ENCODE measurements at places on chromosomes 5 and 9. TPM values are rescaled to one million over a fixed set of nuclear protein-coding genes. Genes with fewer than 3 reads are reported as not detected.

- no peaks in the 10 kb centered on the region for H3K27me3 ChIP-seq
- DNase-seq = no peak
- no peak overlapping the region for H3K27ac ChIP-seq
- H3K4me3 ChIP-seq = no peak overlapping the region
Observed at GRCh38 chr9:132986640-132987620, 8.4 kb downstream of the GFI1B start.

GRCh38 chr9:16405421-16405820, 465.0 kb downstream of the BNC2 start:
- H3K27me3 ChIP-seq = peaks cover 28% of the 10 kb centered on the region
- no peaks in the 10 kb centered on the region for H3K4me1 ChIP-seq
- peak; percentile 48 for DNase-seq
- no peak overlapping the region for H3K27ac ChIP-seq
- no peak overlapping the region for H3K4me3 ChIP-seq
- no peaks in the 10 kb centered on the region for H3K36me3 ChIP-seq

DNA sequence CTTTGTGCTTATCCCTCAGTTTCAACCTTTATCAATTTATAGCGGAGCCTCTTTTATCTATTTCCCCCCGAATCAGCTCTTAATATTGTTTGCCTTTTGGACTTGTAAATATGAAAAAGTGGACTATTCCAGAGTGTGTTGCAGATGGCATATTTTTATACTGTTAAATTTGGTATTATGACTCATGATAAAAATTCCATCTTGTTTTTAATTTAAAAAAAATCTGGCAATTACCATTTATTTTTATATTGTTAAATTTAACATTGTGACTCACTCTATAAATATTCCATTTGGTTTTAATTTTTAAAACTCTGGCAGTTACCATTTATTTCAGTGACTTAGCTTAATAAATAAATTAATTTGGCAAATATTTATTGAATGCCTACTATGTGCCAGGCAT, 37.5 kb downstream of the RBM27 start:
- peaks cover 59% of the 10 kb centered on the region for H3K36me3 ChIP-seq
- H3K4me1 ChIP-seq = no peaks in the 10 kb centered on the region

DNA sequence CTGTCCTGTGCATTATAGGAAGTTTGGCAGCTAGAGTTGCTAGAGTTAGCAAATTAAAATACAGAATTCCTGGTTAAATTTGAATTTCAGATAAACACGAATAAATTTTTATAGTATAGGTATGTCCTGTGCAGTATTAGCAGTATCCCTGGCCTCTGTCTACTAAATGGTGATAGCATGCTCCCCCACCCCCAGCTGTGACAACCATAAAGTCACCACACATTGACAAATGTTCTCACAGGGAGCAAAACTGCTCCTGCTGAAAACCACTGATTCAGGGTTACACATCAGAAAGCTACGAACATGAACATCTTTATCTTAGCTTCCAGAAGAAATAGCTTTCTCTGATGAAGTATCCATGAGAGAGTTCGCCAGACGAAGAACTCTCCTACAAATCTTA, 91.8 kb upstream of the CCDC112 start:
- H3K36me3 ChIP-seq = no peaks in the 10 kb centered on the region
- H3K4me1 ChIP-seq = no peaks in the 10 kb centered on the region
- H3K27ac ChIP-seq = no peak overlapping the region
- H3K4me3 ChIP-seq = no peak overlapping the region

DNA sequence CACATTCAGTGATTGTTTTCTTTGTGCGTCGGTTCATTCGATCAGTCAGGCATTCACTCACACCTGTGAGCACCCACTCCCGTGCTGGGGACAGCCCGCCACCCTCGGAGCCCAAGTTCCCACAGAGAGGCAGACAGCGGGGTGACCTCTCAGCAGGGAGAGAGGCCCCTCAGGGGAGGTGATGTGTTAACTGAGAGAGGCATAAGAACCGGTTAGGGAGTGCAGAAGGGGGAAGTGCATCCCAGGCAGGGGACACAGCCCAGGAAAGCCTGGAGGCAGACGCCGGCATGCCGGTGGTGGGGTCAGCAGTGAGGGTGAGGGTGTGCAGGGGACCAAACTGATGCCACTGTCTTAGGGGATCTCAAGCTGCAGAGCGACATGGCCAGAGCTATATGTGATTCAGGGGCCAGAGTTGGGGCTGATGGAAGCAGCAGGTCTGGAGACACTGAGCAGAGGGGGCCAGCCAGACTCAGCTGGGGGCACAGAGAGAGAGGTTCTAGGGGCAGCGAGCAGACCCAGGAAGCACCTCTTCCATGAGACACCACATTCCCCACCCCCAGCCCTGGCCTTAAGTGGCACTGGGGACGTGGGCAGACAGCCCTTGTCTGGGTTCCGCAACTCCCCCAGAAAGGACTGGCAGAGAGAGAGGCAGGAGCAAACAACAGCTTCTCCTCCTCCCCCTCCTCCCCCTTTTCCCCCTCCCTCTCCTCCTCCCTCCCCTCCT, 35.9 kb downstream of the HK3 start:
- H3K27ac ChIP-seq = no peak overlapping the region
- H3K4me1 ChIP-seq = peaks cover 17% of the 10 kb centered on the region
- peaks cover 4% of the 10 kb centered on the region for H3K27me3 ChIP-seq
- H3K4me3 ChIP-seq = no peak overlapping the region
- DNase-seq = peak; percentile 12

DNA sequence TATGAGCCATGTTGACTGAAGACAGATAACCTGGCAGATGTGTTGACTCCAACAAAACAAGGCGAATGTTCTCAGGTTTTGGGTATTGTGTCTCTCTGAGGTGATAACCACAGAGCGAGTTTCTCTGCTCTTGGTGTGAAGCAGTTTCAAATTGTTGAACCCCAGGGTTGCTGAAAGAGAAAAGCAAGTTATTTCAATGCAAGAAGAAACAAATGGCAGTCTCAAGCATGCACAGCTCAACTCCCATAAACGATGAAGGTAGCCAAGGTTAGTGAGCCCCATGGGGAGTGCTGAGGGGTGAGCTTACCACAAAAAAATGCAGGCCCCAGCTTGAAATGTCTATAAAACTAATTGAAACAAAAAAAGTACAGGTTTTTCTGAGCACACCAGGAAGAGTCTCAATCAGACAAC, 220.8 kb upstream of the DAPK1 start:
- no peaks in the 10 kb centered on the region for H3K36me3 ChIP-seq
- no peaks in the 10 kb centered on the region for H3K4me1 ChIP-seq
- no peak overlapping the region for H3K4me3 ChIP-seq
- H3K27me3 ChIP-seq = no peaks in the 10 kb centered on the region

- peaks cover 8% of the 10 kb centered on the region for H3K4me1 ChIP-seq
- H3K4me3 ChIP-seq = no peak overlapping the region
- no peaks in the 10 kb centered on the region for H3K36me3 ChIP-seq
- H3K27me3 ChIP-seq = no peaks in the 10 kb centered on the region
- DNase-seq = peak; percentile 31
Observed at GRCh38 chr5:15993919-15994318, 185.7 kb downstream of the MARCHF11 start.

DNA sequence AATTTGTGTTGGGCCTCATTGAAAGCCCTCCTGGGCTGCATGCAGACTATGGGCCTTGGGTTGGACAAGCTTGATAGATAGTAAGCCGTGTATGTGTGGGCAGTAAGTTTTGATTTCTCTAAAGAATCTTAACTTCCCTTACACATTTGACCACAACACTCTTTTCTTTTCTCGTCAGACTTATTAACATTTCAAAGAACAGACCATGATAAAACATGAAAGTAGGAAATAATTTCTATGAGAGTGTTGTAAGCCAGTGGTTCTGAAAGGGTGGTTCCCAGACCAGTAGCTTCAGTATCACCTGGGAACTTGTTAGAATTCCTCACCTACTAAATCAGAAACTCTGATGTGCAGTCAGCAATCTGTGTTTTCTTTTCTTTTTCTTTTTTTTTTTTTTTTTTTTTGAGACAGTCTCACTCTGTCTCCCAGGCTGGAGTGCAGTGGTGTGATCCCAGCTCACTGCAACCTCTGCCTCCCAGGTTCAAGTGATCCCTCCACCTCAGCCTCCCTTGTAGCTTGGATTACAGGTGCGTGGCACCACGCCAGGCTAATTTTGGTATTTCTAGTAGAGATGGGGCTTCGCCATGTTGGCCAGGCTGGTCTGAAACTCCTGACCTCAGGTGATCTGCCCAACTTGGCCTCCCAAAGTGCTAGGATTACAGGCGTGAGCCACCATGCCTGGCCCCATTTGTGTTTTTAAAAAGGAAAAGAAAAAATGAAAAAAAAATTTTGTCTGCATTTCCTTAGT, 20.0 kb upstream of the GCNT1 start:
- H3K27ac ChIP-seq = no peak overlapping the region
- no peaks in the 10 kb centered on the region for H3K36me3 ChIP-seq
- DNase-seq = no peak
- H3K4me1 ChIP-seq = no peaks in the 10 kb centered on the region

GRCh38 chr9:114339130-114339908, 9.7 kb downstream of the ORM2 start:
- no peaks in the 10 kb centered on the region for H3K4me1 ChIP-seq
- no peak overlapping the region for H3K4me3 ChIP-seq
- H3K27ac ChIP-seq = no peak overlapping the region
- peaks cover 19% of the 10 kb centered on the region for H3K36me3 ChIP-seq
- peak; percentile 70 for DNase-seq

DNA sequence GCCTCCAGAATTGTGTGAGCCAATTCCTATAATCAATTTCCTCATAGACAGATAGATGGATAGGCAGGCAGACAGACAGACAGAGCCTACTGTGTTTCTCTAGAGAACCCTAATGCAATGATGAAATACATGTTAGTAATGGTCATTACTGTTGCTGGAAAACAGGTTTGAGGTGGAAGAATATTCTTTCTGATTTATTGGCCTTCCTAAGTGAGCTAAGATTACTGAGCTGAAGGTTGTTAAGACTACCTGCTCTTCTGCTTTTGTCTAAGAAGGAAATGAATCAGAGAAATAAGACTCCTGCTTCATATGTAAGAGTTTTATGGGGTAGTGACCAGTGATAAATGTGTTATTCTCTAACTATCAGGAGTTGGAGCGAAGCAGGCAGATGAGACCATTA, 219.9 kb downstream of the ELAVL2 start:
- no peaks in the 10 kb centered on the region for H3K27me3 ChIP-seq
- DNase-seq = no peak
- H3K4me1 ChIP-seq = no peaks in the 10 kb centered on the region
- H3K4me3 ChIP-seq = no peak overlapping the region

DNA sequence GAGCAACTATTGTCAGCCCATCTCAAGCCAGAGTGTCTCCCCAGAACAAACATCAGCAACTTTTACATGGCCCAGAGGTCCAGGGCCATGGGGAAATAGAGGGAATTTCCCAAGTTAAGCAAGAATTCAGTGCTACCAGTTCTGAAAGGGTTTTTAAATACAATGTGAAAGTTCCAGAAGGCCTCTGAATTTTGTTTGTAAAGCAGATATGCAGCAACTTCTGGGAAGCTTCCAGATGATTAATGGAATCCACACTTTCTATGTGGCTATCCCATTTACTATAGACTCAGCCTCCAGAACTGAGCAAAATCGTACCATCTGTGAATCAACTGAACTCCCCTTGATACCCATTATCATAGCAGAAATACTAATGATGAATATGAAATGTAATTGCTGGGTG, 93.8 kb downstream of the FEM1C start:
- no peak for DNase-seq
- no peak overlapping the region for H3K27ac ChIP-seq
- no peaks in the 10 kb centered on the region for H3K4me1 ChIP-seq
- no peaks in the 10 kb centered on the region for H3K27me3 ChIP-seq
- no peaks in the 10 kb centered on the region for H3K36me3 ChIP-seq

- H3K4me3 ChIP-seq = no peak overlapping the region
- H3K36me3 ChIP-seq = no peaks in the 10 kb centered on the region
- peak; percentile 75 for DNase-seq
- peaks cover 8% of the 10 kb centered on the region for H3K4me1 ChIP-seq
Observed at GRCh38 chr9:71249729-71250317, 128.4 kb upstream of the TRPM3 start.

GRCh38 chr5:149732324-149733128, 2.4 kb downstream of the PPARGC1B start:
- peak overlapping the region; percentile 51 for H3K4me3 ChIP-seq
- H3K27me3 ChIP-seq = peaks cover 14% of the 10 kb centered on the region
- H3K4me1 ChIP-seq = no peaks in the 10 kb centered on the region
- H3K27ac ChIP-seq = no peak overlapping the region
- DNase-seq = peak; percentile 35

DNA sequence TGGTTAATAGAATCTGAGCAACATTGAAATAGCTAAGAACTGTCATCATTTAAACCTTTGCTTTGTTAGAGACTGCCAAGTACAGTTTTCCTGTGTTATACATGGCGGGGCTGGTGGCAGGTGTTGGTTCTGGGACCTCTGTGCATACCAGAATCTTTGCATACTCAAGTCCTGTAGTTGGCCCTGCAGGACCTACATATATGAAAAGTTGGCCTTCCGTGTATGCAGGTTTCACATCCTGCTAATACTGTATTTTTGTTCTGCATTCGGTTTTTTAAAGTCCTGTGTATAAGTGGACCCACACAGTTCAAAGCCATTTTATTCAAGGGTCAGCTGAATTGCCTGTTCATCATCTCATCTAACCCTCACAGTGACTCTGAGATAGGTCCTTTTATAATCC, 36.4 kb downstream of the LARP1 start:
- H3K27ac ChIP-seq = no peak overlapping the region
- no peaks in the 10 kb centered on the region for H3K27me3 ChIP-seq
- DNase-seq = no peak
- peaks cover 13% of the 10 kb centered on the region for H3K36me3 ChIP-seq
- no peak overlapping the region for H3K4me3 ChIP-seq

DNA sequence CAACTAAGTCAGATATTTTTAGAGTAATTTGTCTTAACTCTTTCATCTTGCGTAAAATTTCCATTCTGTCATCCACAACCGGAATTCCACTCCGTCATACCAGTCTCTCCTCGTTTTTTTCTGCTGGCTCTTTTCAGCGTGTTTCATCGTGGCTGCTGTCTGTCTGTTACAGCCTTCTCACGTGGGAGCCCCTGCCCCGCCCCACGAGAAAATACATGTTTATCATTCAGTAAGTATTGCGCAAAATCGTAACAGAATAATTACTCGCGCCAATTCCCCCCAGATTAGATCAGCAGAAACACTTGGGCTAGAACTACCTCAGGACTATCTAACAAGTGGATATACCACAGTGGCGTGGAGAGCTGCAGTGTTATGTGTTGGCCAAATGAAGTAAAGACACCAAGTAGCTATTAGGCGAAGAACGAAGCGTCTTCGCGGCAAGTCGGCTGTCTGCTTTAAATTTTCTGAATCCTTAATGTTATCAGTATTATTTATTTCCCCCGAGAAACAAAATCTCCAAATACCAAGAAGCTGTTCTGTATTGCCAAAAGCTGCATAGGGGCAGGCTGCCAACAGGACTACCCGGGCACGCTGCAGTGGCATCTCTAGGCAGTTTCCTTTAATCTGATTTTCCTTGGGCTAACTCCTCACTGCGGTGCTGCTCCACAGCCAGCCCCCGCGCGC, 566 bp upstream of the FOCAD start:
- peak overlapping the region; percentile 40 for H3K4me3 ChIP-seq
- DNase-seq = peak; percentile 1
- no peak overlapping the region for H3K27ac ChIP-seq
- H3K27me3 ChIP-seq = no peaks in the 10 kb centered on the region
- H3K36me3 ChIP-seq = no peaks in the 10 kb centered on the region

GRCh38 chr5:32745317-32745716, 34.2 kb downstream of the NPR3 start:
- H3K4me1 ChIP-seq = no peaks in the 10 kb centered on the region
- H3K27me3 ChIP-seq = peaks cover 20% of the 10 kb centered on the region
- H3K27ac ChIP-seq = no peak overlapping the region
- DNase-seq = no peak

ZDHHC11B gene
- total RNA-seq = 4.2 TPM

PCDHGB7 gene
- total RNA-seq = 11.3 TPM

BNC2 gene
- 0.54 TPM for total RNA-seq

GPX8 gene
- total RNA-seq = 44.5 TPM

PCDHGA8 gene
- 2.5 TPM for total RNA-seq

SHISAL2B gene
- not detected for total RNA-seq
